Endodermal cell (in vitro differentiated cells): ENCODE measurements at places on chromosomes 13 and 19.

DNA sequence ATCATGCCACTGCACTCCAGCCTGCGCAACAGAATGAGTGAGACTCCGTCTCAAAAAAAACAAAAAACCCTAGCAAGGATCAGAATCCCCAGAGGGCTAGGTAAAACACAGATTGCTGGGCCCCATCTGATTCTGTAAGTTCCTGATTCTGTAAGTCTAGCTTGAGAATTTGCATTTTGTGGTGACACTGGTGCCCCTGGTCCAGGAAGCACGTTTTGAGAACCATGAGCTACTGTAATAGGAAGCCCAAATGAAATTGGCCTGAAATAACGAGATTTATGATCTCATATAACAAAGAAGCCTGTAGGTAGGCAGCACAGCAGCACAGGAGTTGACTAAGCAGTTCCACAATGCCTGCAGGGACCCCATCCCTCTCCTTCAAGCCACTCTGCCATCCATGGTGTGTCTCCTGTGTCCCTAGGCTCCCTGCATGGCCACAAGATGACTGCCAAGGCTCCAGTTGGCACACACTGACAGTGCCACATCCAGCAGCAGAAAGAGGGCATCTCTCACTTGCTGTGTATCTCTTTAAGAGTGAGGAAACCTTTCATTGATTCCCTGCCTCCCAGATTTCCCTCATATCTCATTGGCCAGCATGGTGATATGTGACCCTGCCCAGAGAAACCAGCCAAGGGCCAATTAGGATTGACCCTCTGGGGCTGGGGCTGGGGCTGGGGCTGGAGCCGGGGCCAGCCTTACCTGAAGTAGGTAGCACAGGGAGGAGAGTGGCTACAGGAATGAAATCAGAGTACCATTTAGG is 21.7 kb downstream of the SIPA1L3 start:
- no peak overlapping the region for H3K27ac ChIP-seq
- H3K4me1 ChIP-seq: peaks cover 13% of the 10 kb centered on the region
- no peaks in the 10 kb centered on the region for H3K36me3 ChIP-seq

DNA sequence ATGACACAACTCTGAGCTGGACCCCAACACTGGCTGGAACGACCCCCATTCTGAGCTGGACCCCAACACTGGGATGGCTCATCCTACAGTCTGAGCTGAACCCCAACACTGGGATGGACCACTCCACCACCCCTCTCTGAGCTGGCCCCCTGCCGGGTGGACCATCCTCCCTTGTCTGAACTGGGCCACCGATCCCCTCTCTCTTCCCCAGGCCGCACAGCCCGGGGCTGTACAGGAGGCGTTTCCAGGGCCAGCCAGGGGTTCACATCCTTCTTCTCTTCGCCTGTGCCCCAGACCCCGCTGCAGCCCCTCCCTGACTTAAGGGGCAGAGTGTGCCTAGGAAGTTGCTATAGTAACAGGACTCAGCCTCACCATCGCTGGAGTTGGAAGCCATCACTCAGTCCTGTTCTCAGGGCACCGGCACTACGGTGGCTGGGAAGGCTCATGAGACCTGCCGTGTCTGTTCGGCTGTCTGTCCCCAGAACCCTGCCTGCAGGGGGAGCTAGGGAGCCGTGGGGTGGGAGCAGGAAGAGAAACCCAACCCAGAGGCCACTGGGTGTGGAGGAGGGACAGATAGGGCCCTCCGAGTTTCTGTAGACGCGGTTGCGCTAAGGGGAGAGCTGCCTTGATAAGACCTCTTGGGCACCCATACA is 3.7 kb downstream of the PRKACA start:
- H3K27ac ChIP-seq: no peak overlapping the region
- peak; percentile 71 for DNase-seq
- H3K4me3 ChIP-seq: no peak overlapping the region
- peaks cover 12% of the 10 kb centered on the region for H3K4me1 ChIP-seq
- no peaks in the 10 kb centered on the region for H3K36me3 ChIP-seq

- DNase-seq: no peak
- no peaks in the 10 kb centered on the region for H3K36me3 ChIP-seq
- no peak overlapping the region for H3K4me3 ChIP-seq
- no peaks in the 10 kb centered on the region for H3K4me1 ChIP-seq
- H3K27me3 ChIP-seq: no peaks in the 10 kb centered on the region
Measured at GRCh38 chr13:50924025-50924424, 14.4 kb downstream of the RNASEH2B start.

- no peaks in the 10 kb centered on the region for H3K27me3 ChIP-seq
- H3K36me3 ChIP-seq: no peaks in the 10 kb centered on the region
- H3K27ac ChIP-seq: no peak overlapping the region
- H3K4me3 ChIP-seq: no peak overlapping the region
Measured at GRCh38 chr13:29369060-29369743, 226.3 kb downstream of the SLC7A1 start.

DNA sequence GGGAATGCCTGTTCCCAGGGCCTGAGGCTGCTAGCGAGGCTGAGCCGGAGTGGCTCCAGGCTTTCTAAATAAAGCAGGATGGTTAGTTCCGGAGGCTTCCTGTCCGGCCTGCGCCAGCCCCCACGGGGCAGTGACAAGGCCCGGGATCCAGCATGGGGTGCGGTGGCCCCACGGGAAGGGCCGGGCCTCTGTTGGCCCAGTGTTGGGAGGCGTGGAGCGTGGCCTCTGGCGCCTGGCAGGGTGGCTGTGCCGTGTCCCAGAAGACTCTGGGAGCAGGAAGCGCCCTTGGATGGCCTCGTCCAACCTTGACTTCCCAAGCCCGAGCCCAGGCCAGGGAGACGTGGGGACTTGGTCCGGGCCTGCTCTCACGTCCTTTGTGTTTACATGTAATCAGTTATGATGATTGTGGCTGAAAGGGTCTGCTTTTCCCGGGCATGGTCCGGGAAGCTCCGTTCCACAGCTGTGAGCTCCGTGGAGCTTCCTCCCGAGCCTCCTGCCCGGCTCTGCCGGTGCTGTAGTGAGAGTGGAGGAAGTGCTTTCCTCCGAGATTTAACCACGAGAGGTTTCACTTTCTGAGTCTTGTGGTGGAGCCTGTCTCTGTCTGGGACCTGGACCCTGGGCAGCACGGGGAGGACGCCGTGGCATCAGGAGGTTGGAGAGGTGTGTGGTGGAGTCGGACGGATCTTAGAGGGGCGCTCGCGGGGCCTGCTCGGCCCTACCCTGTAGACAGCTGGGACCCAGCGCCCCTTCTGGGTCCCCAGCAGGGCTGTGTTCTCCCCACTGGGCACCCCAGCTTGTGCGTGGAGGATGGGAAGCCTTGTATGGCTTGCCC is 4.6 kb downstream of the GNA11 start:
- peaks cover 7% of the 10 kb centered on the region for H3K4me1 ChIP-seq
- H3K36me3 ChIP-seq: no peaks in the 10 kb centered on the region
- no peaks in the 10 kb centered on the region for H3K27me3 ChIP-seq
- H3K4me3 ChIP-seq: no peak overlapping the region
- no peak overlapping the region for H3K27ac ChIP-seq
- no peak for DNase-seq

GRCh38 chr13:78841358-78841963 is 182.5 kb upstream of the OBI1 start:
- no peaks in the 10 kb centered on the region for H3K36me3 ChIP-seq
- no peak overlapping the region for H3K27ac ChIP-seq
- H3K4me3 ChIP-seq: no peak overlapping the region
- no peak for DNase-seq
- H3K27me3 ChIP-seq: no peaks in the 10 kb centered on the region

GRCh38 chr19:49338691-49339300 is 3.6 kb downstream of the CD37 start:
- peak; percentile 99 for DNase-seq
- no peak overlapping the region for H3K27ac ChIP-seq
- peaks cover 6% of the 10 kb centered on the region for H3K27me3 ChIP-seq
- no peaks in the 10 kb centered on the region for H3K4me1 ChIP-seq
- peak overlapping the region; percentile 69 for H3K4me3 ChIP-seq
